Inflammatory macrophage treated with lipopolysaccharide for 4 hours (primary cell): ENCODE measurements at places on chromosomes 12 and 14.

DNA sequence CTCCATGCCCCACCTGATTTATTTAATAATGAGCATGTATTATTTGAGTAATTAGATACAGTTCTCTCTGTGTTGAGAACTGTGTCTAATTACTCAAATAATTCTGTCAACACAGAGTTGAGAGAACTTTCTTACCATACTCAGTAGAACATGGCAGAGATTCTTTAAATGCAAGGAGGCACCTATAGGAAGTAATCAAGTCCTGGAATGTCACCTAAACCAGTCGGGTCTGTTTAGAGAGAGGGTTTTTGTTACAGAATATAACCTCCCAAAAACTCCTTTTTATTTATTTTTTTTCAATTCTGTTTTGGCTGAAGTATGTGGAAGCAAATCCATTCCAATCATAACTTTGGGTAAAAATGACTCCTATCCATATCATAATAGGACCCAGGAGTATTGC lies 37.5 kb upstream of the CIT start:
- DNase-seq: no peak

DNA sequence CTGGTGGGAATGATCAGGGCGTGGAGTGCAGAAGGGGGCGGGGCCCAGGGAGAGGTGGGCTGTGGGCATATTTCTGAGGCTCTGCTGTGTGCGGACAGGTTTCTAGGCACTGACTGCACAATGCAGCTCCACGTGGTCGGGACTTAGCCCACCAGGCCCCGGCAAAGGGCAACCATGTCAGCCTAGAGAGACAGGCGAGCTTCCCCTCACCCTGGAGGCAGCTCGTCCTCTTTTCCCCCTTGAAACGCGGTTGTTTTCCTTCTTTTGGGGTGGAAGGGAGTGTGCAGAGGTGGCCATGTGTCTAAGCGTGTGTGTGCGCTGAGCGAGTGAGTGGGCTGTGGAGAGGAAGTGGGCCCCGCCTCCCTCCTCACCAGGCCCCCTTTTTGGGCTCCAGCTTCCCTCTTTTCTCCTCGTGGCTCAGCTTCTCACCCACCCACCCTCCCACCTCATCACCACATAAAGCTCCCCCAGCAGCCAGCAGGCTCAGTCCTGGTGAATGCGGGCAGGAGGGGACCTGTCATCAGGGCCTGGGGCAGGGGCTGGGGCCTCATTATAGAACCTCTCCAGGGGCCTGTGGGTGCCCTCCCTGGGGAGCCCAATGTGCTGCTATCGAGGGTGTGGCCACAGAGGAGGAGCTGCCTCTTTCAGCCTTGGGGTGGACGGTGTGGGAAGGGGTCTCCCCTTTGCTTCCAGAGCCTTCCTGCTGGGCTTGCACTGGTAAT lies 22.0 kb downstream of the LRTM2 start:
- DNase-seq: peak; percentile 48

DNA sequence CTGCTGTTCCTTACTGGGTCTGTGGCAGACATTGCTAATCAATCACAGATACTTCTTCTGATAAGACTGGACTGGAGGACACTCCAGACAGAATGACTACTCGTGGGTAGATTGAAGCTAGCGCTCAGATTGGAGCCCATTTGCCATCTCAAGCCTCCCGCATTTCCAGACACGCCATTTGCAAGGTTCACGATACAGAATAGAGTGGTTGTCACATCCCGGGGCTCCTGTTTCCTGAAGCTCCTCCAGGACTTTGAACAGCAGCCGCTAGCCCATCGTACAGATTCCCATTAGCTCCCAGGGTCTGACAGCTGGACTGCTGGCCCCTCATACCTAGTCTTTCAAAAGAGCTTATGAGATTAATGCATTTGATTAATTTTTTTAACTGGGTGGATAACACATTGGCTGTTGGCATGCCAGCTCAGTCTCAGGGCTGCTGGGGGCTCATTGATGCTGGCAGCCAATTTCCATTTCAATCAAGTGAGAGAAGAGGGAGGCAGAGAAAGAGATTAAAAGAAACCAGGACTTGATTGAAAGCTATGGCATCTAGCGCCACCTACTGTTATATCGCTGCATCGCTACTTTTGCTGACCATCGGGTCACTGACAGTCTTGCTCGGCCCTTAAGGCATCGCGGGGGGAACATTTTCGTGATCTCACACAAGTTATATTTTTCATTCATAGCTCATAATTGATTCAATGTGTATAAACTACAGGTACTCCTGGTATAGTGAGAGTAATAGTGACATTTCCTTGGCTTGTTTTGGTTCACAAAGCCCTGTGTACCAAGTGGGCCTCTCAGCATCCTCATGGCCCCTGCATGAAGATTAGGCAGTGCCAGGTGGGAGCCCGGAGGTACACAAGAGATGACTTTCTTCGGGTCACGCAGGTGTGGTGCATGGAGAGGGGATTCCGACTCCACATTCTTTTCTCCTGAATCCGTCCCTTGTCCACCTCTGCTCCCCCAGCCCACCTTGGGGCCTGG lies 78.6 kb downstream of the CCDC60 start:
- peak; percentile 49 for DNase-seq

DNA sequence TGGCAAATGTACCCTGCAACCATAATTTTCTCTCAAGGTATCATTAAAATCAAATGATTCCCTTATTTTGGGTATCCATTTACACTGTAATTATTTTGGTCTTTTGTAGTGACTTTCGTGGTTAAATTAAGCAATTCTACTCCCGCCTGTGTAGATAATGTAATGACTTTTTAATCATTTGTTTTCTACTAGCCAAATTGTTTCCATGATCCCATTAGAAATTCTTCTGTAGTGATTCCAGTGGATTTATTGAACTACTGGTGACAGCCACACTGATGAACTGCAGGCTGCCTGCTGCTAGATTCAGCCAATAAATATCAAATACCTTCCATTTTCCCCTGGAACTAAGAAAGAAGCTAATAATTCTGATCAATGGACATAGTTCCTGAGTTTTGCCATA lies 96.0 kb downstream of the WIF1 start:
- no peak for DNase-seq

DNA sequence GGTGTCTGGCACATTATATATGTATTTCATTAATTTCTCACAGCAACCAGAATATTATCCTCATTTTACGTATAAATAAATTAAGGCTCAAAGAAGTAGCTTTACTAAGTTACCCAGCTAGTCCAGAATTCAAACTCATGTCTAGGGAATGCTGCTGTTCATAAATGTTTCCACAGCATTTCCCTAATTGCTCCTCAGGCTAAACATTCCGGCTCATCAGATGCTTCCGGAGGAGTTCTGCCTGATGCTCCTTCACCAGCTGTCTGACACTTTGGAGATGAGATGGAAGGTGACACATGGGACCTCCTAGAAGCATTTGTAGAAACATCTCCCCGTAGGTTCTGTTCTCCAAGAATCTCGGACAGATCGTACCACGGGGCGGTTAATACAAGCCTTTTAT lies 12.1 kb downstream of the KRT85 start:
- DNase-seq: no peak

- DNase-seq: no peak
Observed at GRCh38 chr12:77725611-77726010, 105.1 kb upstream of the NAV3 start.

DNA sequence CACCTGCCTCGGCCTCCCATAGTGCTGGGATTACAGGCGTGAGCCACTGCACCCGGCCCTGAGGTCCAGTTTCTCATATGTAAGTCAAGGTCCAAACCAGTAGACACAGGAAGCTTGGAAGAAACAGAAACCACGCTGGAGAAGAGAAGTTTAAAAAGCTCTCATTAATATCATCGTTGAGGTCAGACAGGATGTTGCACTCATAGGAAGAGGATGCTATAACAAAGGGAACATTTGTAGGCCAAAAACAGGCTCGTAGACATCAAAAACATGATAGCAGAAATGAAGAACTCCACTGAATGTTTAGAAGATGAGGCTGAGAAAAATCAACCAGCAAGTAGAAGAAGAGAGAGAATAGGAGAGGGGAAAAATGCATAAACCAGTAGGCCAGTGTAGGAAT lies 46.8 kb downstream of the ACACB start:
- peak; percentile 30 for DNase-seq

DNA sequence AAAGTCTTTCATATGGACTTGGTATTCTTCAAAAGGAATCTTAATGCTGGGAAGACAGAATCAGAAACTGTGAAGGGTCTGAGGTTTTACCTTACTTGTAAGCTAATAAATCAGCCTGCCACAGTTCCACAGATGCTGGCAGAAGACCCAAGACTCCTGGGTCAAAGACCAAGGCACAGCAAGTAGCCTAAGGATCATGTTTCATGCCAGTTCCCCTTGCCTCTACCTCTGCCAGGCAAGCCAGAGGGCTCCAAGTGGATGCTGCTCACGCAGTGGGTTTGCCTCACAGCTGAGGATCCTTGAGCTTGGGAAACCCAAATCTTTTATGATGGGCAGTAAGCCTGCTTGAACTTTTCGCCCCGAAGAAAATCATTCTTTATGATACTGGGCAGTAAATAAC lies 15.2 kb upstream of the RXYLT1 start:
- DNase-seq: no peak

- no peak for DNase-seq
Observed at GRCh38 chr14:90302529-90303303, 29.0 kb downstream of the NRDE2 start.

DNA sequence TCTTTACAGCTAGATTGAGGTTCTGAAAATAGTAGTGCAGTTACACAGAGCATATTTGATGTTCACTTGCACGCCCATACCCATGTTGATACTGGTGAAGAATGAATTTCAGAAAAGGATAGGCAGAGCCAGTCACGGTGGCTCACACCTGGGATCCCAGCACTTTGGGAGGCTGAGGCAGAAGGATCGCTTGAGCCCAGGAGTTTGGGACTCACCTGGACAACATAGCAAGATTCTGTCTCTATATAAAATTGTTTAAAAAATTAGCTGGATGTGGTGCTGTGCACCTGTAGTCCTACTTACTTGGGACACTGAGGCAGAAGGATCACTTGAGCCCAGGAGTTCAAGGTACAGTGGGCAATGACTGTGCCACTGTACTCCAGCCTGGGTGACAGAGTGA lies 56.6 kb downstream of the MDM2 start:
- DNase-seq: no peak

- DNase-seq: peak; percentile 61
Observed at GRCh38 chr14:65879248-65880009, 466.9 kb downstream of the FUT8 start.

DNA sequence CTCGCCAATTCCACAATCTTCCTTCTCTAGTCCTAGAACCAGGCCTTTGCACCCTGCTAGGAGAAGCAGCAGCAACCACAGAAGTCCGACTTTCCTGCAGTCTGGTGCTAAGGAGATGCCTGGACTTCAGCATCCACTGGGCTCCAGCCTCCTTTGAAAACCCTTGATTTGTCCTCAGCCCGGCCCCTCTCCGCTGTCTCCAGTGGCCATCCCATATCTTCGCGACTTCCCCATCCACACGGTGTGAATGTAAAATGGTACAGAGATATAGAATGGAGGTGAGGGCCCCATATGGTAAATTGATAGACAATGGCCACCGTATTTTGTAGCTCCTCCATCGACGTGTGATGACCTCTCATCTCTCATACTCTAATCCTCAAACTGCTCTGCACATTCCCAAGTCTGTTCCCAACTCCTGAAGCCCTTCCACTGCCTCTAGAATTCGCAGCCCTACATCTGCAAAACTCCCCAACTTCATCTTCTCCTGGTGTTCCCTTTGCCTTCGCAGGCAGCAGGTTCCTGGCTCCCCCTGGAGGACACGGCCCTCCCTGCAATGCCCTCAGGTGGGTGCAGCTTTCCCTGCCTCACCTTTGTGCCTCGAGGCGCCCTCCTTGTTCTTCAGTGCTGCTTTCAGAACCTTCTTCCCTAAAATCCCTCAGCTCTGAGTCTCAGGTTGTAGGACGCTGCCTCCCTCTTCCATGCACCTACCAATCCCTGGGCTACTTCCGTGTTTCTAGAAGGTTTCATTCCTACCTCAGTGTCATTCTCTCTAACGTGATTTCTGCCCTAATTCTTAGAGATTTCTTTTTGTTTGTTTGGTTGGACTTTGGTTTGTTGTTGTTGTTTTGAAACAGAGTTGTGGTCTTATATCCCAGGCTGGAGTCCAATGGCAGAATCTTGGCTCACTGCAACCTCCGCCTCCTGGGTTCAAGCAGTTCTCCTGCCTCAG lies 36.7 kb downstream of the TMBIM6 start:
- no peak for DNase-seq

GRCh38 chr14:85519661-85520305 lies 10.2 kb upstream of the FLRT2 start:
- no peak for DNase-seq

DNA sequence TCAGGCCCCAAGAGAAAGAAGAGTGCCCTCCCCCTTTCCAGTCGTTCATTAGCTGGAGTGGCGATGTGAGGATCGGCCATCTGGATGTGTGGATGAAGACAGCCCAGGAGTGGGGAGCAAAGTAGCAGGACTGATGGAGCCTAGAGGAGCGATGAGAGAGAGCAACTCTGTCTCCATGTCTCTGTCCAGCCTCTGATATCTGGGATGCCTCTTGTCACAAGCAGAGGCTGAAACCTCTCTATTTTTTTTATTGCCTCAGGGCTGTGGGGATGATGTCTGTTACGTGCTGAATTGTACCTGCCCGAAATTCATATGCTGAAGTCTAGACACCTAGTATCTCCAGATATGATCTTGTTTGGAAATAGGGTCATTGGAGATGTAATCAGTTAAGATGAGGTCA lies 2.7 kb downstream of the SERPINA11 start:
- no peak for DNase-seq

GRCh38 chr14:45120096-45120495 lies 14.2 kb downstream of the FKBP3 start:
- DNase-seq: no peak

- peak; percentile 78 for DNase-seq
Observed at GRCh38 chr12:110010853-110011723, 11.9 kb downstream of the ANKRD13A start.

GRCh38 chr12:97200181-97200580 lies 262.4 kb upstream of the RMST start:
- no peak for DNase-seq

GRCh38 chr12:116150452-116150851 lies 127.0 kb downstream of the MED13L start:
- DNase-seq: no peak

DNA sequence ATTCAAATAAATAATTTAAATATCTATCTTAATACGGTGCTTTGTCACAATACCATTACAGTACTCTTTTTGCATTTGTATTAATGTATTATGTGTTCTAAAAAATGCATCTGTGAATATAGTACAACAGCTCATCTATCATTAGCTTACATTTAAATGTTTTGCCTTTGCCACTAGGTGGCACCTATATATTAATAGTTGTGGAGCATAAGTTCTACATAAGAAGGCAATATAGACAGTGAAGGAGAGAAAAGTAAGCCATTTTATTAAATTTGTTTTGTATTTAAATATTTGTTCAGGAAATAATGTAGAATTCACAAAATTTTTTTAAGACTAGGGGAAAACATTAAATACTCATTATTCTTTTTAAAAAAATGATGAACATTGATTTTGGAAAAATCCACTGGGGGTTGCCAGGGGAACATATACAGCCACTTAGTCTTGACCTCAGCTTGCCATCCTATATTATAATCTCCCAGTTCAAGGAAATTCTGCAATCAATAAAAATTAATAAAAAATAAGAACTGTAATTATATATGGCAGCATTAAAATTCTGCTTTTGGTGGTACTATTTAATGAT lies 9.8 kb downstream of the CCER1 start:
- peak; percentile 54 for DNase-seq

GRCh38 chr12:89840162-89840922 lies 131.7 kb upstream of the ATP2B1 start:
- DNase-seq: peak; percentile 72

GRCh38 chr12:99253068-99253467 lies 394.5 kb upstream of the GARIN6 start:
- no peak for DNase-seq
